Lower lobe of right lung (tissue), 2 donors: ENCODE measurements at places on chromosomes 2 and 18. TPM values are rescaled to one million over a fixed set of nuclear protein-coding genes. Genes with fewer than 3 reads are reported as not detected.

- no peak for DNase-seq
Measured at GRCh38 chr2:158561054-158561453, 104.3 kb downstream of the PKP4 start.

GRCh38 chr2:230829959-230830358, 34.8 kb upstream of the ITM2C start:
- no peak for DNase-seq

Gene ZAP70
- total RNA-seq = 8.8 TPM

Gene PTPRN
- total RNA-seq = not detected

- DNase-seq = no peak
Measured at GRCh38 chr18:52541056-52541455, 201.1 kb downstream of the DCC start.

- DNase-seq = no peak
Measured at GRCh38 chr2:14234911-14235310, 397.6 kb upstream of the LRATD1 start.

DNA sequence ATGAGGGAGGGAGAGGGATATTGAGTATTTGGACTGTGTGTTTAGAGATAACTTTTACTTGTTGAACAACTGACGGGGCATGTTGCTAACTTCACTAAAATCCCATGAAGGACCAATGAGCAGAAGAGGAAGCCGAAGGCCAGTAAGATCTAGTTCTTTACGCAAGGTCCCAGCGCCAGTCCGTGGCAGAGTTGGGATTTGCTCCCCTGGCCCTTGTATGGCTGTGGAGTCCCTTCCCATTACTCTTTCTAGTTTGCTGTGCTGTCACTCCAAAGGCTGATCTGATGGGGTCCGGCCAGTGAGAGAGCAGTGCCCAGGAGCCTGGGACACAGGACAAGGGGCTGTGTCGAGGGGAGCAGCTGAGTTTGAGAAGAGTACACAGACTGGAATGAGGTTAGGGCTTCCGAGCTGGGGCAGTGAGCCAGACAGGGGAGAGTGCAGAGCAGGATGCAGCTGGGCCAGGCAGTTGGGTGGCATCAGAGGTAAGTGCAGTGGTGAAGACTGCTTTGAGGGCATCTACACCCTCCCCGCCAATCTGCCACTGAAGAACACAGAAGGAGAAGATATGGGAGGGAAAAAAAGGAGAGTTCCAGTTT, 692.9 kb upstream of the HS6ST1 start:
- DNase-seq = no peak

Gene GPR39
- 11.2 TPM for total RNA-seq

DNA sequence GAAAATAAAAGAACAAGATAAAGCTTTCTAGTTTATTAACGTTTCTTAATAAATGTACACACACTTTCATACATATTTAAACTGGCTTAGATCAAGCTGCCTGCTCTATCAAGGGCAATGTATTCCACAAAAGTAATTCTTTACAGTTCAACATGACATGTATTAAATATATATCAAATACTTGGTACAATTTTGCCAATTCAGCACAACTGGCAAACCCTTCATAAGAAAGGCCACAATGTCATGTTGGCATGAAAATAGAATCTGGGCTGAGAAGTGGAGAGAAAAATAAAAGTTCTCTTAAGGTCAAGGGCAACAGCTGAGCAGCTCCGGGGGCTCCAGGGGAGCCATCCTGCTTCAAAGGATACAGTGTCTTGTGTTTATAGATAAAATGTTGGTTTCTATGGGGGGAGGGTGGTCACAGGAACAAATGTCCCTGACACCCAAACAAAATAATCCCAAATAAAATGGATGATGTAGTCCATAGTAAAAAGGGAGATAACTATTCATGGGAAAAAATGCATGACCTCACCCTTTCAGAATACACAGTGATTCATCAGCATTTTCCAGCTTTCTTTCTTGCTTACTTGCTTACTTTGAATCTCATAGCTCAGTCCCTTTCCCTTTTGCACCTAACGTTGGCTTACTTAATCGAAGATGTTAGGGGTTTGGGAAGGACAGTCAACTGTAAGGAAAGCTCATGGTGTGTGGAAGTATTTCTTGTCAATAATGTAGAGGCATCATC, 494.9 kb downstream of the NYAP2 start:
- DNase-seq = no peak

Gene IL1F10
- not detected for total RNA-seq

DNA sequence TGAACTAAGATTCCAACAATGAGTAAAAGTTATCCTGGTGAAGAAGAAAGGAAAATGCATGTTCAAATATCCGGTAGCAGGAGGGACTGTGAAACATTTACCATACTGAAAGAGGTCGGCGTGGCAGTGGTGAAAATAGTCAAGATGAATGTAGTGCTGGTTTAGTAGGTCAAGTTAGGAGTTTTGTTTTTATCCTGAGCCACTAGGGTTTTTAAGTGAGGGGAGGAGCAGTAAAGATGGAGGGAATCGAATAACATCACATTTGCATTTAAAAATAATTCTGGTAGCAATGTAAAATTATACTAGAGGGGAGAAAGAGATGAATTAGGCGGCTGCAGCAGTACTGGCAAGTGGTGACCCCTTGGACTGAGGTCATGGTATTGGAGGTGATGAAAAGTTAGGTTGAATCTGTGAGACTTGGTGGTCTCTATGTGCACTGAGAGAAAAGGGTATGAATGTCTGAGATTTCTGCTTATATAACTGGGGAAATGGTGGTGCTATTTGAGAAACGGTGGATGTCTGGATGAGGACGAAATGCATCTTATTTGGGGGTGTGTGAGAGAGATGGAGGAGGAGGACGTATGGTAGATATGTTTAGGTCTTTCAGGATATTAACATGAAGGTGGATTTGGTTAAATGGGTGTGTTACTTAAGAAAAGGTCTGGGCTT, 5.9 kb downstream of the VAPA start:
- DNase-seq = no peak

- no peak for DNase-seq
Measured at GRCh38 chr2:24721470-24721869, 71.7 kb downstream of the PTRHD1 start.

Gene REG3G
- not detected for total RNA-seq

GRCh38 chr2:237134321-237135230, 48.9 kb downstream of the COPS8 start:
- no peak for DNase-seq

DNA sequence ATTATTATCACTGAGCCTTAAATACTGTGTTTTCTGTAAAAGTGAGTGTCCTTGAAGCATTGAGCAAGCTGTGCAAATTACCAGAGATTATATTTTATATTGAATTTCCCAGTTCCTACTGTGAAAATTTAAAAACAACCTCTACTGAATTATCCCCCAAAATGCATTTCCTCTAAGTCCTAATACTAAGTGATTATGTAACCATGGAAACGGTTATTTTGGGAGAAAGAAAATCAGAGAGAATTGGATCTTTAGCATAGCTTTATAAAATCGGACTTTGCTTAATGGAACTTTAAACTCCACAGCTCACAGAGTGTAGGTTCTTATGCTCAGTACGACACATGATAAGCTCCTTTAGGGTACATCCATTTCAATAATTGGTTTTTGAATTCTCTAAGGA, 19.3 kb upstream of the CHMP1B start:
- DNase-seq = no peak

Gene ANO7
- total RNA-seq = 1.3 TPM

- no peak for DNase-seq
Measured at GRCh38 chr2:129935118-129935517, 44.3 kb upstream of the RAB6C start.

Gene DES
- 64.5 TPM for total RNA-seq

- no peak for DNase-seq
Measured at GRCh38 chr2:122982936-122983335, 1042.2 kb upstream of the CNTNAP5 start.

Gene HOXD8
- total RNA-seq = 2.3 TPM
